ENCODE measurements at places on chromosomes 1 and 21.

GRCh38 chr1:100539836-100540536 lies 2.0 kb downstream of the GPR88 start:
- DNase-seq: no peak

DNA sequence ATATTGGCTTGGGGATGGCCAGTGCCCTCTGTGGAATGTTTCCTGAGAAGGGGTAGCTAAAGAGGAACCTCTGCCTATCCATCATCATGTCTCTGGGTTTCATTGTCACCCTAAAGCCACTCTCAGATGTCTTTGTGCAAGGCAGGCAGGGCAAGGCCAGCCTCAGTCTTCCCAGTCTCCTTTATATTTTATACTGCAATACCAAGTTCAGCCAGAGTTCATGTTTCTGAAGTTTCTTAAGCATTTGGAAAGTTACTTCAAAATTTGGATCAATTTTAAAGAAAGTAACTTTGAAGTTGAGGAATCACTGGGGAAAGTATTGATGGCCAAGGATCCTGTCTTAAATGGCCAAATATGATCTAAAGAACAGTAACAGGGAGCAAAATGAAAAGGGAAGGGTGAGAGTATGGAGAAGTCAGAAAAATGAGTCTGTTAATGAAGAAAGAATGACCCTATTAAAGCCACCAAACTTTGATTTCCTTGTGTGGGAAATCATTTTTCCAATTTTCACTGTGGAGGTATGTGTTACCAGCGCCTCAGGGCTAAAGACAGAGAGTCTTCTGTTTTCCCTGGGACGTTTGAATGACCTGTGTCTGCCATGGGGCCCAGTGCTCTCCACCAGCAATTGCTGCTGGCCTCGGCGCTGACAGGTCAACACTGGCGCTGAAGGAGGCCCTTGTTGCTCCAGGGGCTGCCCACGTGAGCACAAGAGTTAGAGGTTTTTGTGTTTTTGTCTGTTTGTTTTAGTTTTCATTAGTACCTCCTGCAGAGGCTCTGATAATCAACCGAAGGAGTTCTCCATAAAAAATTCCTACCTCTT lies 93.9 kb downstream of the ATP5PO start:
- DNase-seq: no peak

GRCh38 chr1:114764689-114765088 lies 6.9 kb upstream of the CSDE1 start:
- no peak for DNase-seq

DNA sequence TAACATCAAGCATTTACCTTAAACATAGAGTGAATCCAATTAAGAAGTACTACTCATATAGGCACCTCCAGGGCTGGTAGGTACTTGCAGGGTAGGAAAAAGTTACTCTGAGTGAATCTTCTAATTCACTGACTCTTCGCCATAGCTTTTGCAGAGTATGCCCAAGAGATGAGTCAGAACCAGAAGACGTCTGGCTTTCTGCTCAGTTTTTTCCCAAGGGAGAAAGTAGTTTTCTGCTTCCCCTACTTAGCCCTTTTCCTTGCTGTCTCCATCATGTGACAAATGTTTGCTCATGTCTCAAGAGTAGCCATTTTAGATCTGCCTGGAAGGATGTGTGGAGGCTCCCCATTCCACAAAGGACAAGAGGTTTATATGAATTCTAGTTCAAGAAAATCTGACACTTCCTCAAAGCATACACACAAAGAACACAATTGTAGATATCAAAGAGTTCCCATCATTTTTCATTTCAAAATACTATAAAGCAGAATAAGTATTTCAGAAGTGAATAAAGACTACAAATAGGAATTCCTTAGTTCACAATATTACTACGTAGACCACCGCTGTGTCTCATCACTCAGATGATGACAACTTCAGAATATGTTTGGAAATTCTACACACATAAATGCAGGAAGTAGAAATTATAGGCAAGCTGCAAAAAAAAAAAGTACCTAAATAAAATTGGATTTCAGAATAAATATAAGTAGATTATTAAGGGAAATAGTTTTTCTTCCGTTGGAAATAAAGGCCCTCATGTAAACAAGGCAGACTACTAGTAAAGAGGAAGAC lies 98.5 kb downstream of the ASH1L start:
- DNase-seq: peak; percentile 79

GRCh38 chr1:154886281-154887015 lies 16.4 kb upstream of the KCNN3 start:
- no peak for DNase-seq

DNA sequence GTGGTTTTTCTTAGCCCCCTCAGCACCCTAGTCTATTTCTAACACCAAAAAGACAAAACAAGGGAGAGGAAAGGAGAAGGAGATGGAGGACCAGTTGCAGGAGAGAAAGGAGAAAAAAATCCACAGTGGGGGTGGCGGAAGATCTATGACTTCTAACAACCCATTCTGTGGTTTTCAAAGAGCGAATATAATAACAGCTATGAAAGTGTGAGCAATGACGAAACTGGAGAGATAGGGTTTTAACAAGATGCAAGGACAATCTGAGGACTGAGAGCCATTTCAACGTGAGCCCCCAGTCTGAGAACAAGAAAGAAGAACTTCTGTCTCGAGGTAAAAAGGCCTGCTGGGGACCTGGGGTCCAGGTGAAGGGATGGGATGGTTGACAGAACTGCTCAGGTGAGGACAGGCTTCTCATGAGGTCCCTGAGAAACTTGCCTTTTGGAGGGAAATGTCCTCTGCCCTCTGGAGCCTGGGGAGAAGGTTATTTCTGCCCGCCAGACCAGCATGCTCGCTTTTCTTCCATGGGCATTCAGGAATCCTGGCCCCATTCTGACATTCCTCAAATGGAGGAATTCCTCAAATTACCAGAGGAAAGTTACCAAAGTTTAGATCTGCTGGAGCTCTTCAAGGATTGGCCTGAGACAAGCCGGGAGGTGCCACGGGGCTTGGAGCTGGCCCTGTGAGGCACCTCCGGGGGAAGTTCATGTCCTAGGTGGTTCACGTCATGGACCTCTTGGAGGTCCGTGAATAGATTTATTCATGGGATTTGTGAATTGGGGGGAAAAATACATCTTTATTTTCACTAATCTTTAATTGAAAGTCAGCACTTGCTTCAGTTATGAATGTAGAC lies at the start of gene CD160:
Gene CD160 (plus strand): TSS at position 270 of the 850 bp plus-strand sequence. CDS start 8,829 bp downstream, outside the sequence.
- no peak for DNase-seq

- DNase-seq: no peak
Observed at GRCh38 chr1:59062743-59063142, 234.2 kb upstream of the FGGY start.

- no peak for DNase-seq
Observed at GRCh38 chr1:114082867-114083585, 70.6 kb downstream of the SYT6 start.

Measured in AG04449 (cell line).